ENCODE measurements at places on chromosomes 5 and 9.

DNA sequence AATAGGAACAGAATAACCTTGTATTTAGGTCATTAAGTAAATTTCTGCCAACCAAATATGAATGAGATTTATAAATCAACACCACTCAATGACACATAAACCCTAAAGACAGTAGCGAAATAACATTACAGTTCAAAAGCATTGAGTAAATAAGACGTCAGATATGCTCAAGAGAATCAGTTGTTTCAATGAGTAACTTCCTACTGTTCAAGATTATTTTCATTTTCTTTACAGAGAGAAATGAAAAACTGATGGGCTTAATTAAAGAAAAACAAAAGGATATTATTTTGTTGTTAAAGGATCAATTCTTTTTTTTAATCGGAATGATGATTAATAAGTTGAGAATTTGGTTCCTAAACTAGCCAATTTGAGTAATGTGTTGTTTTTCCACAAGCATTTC, 150.1 kb downstream of the BNC2 start:
- no peak for DNase-seq

DNA sequence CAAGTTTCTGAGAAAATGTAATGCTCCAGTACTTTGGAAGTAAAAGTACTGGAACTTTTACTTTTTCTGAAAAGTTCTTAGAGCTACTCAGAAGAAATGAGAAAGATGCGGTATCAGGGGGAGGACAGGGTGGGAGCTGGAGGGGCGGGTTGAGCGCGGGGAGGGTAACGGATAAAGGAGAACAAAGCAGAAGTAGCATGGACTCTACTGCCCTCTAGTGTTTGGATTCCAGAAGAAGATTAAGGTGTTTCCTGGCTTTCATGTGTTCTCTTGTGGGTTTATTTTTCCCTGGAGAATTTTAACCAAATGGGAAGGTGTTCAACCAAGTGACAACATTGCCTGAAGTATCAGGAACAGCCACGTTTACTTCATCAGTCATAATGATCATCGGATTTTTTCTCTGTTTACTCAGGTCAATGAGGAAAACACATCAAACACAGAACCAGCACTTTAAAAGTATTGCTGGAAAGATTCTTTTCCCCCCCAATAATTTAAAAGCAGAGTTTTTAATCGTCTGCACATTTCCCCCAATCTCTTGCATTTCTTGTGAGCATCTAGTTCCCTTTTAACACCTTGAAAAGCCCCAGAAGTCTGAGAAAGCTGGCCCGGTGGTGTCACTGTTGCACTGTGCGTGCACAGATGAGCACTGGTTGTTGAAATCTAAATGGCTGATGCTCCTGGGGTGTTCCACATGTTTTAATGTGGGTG, 190.6 kb downstream of the MPDZ start:
- DNase-seq = no peak

DNA sequence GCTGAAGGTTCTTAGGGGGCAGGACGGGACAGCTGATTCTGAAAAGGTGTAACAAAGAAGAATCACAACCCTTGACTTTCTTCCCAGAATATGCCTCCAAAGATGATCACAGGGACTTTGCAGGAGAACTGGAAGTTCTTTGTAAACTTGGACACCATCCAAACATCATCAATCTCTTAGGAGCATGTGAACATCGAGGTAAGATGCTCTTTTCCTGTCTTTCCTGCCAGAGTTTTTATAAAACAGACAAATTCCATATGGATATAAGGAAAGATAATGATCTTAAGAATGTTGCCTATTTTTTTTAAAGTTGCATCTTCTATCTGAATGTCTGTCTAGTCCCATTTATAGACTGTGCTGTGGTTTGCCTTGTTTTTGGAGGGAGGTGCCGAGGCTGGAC, 87.9 kb downstream of the EQTN start:
- DNase-seq = no peak

DNA sequence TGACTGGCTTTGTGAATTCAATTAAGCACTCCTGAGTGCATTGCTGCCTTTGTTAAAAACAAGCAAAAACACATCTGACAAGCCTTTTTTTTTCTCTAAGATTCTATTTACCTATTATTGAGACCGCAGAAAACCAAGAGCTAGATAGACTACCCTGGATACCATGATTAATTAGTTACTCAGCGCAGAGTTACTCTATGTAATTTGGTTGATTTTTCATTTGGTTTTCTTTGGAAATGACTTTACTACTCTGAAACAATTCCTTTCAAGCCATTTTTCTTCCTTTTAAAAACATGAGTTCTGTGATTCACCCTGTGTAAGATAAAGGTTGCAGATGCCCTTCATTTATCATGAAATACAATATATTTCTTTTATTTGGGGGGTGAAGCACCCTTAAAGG, 421.6 kb upstream of the PIK3R1 start:
- no peak for DNase-seq

GRCh38 chr9:12808569-12808968, 33.7 kb downstream of the LURAP1L start:
- DNase-seq = no peak

Data from occipital lobe (tissue), 3 donors.